ENCODE measurements at places on chromosomes 7 and 10.

DNA sequence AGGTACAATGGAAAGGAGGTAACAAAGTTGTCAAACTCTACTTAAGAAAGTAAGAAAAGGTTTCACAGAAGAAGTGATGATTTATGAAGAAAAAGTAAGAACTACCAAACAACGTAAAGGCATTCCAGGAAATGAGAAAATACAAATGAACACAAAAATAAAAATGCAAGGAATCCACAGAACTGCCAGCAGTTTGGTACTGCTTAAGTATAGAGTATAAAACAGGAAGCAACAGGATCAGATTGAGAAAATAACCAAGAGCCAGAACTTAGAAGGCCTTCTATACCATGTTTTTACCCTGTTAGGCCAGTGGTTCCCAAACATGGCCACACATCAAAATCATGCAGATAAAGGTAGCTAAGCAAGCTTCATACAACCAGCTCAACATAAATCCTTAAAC, 9.2 kb downstream of the NDUFA5 start:
- DNase-seq = no peak

GRCh38 chr10:60459701-60460457, 70.2 kb upstream of the ANK3 start:
- DNase-seq = no peak

- peak; percentile 16 for DNase-seq
Measured at GRCh38 chr7:37408291-37409228, 40.1 kb downstream of the ELMO1 start.

GRCh38 chr10:85661123-85661522, 705.5 kb downstream of the GRID1 start:
- no peak for DNase-seq

Data from activated CD4-positive, alpha-beta T cell treated with anti-CD3 and anti-CD28 coated beads, Interleukin-2, amount 50 U/mL, for 1 hour (primary cell).